ENCODE measurements at places on chromosomes 6 and 20.
A peak's percentile ranks its signal among the peaks of the same experiment; 100 is the strongest.

DNA sequence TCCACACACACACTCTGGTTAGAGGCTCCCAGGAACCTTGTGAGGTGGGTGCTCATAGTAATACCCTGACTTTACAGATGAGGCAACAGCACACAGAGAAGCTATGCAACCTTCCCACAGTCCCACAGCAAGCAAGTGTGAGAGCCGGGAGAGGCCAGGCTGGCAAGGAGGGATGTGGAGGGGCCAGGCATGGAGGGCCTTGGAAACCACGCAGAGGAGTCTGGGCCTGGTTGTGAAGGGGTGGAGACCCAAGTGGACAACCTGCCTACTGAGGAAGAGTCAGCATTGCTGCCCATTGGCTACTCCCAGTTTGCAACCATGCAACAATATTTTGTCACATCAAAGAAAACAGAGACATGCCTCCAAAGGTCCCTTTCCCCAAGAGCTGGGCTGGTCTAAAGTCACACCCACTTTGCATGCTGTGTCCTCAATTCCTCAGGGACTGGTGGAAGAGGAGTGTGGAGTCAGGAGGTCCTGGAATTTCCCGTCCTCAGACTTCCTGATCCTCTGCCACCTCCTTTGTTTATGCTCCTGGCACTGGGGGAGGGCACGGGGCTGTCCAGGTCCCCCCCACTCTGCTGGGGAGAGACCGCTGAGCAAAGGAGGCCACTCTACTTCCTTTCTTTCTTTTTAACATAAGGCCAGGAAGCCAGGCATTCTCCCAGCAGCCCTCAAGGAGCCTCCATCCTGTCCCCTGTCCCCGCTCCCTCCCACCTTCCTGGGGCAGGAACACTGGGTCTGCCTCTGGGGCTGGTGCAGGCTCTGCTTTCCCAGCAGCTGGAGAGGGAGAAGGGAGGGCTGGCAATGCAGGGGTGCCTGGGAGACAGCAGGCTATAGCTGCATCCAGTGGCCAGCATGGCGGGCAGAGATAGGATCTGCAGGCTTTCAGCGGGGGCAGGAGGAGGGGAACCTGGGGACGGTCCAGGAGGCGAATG lies 68.3 kb downstream of the NOL4L start:
- peak; percentile 46 for DNase-seq

GRCh38 chr20:53080969-53081871 lies 109.1 kb downstream of the TSHZ2 start:
- DNase-seq, result peak; percentile 80

DNA sequence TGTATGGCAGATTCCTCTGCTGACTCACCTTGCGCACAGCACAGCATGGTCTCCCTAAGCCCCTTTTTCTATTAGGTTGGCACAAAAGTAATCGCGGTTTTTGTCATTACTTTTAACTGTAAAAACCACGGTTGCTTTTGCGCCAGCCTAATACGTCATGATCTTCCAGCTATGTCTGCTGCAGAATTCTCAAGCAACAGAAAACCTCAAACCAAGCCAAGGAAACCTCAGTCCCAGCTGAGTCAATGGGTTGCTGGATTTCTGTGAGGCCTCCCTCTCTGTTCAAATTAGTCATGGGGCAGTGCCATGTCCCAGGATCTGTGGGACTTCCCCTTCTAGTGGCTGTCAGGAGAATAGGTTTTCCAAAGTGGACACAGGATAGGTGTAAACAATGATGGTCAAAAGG lies 15.7 kb upstream of the ENPP1 start:
- DNase-seq, result peak; percentile 90

- DNase-seq, result no peak
Measured at GRCh38 chr6:93293460-93293859, 125.9 kb downstream of the EPHA7 start.

GRCh38 chr6:31877651-31878161 lies 1.1 kb downstream of the SLC44A4 start:
- peak; percentile 4 for DNase-seq

Data from Daoy (cell line).